Keratinocyte (primary cell): ENCODE measurements at places on chromosomes 5 and 9. TPM values are rescaled to one million over a fixed set of nuclear protein-coding genes. Genes with fewer than 3 reads are reported as not detected.

RASGRF2 gene
- polyA plus RNA-seq: 0.03 to 0.07 TPM (median 0.05 TPM) in 3 replicates

SLC34A1 gene
- 0.02 to 0.07 TPM (median 0.06 TPM) in 3 replicates for polyA plus RNA-seq

OR2S2 gene
- not detected in 3 replicates for polyA plus RNA-seq

CATSPER3 gene
- 0.10 to 0.31 TPM (median 0.22 TPM) in 3 replicates for polyA plus RNA-seq

NRG2 gene
- 0.12 to 0.21 TPM (median 0.13 TPM) in 3 replicates for polyA plus RNA-seq

ADRB2 gene
- 29.4 to 39.7 TPM (median 36.3 TPM) in 3 replicates for polyA plus RNA-seq

TTF1 gene
- polyA plus RNA-seq: 5.3 to 7.5 TPM (median 7.2 TPM) in 3 replicates

ADGRD2 gene
- 0.04 TPM in 1 of 3 replicates, not detected in the others for polyA plus RNA-seq

RMRP gene
- polyA plus RNA-seq: 21.6 to 91.8 TPM (median 40.5 TPM) in 3 replicates

CNTNAP3B gene
- polyA plus RNA-seq: 2.5 to 6.8 TPM (median 6.2 TPM) in 3 replicates

IFNA2 gene
- not detected in 3 replicates for polyA plus RNA-seq

PCDHA11 gene
- polyA plus RNA-seq: 0.12 to 0.28 TPM in 2 of 3 replicates, not detected in the other

FAXDC2 gene
- polyA plus RNA-seq: 4.6 to 11.0 TPM (median 7.1 TPM) in 3 replicates

ATG12 gene
- 43.9 to 90.7 TPM (median 60.7 TPM) in 3 replicates for polyA plus RNA-seq

GZMA gene
- not detected in 3 replicates for polyA plus RNA-seq

LHX3 gene
- not detected in 3 replicates for polyA plus RNA-seq

NDST1 gene
- 24.9 to 43.5 TPM (median 36.2 TPM) in 3 replicates for polyA plus RNA-seq

GABRB2 gene
- not detected in 3 replicates for polyA plus RNA-seq

REEP2 gene
- 0.19 to 0.41 TPM (median 0.35 TPM) in 3 replicates for polyA plus RNA-seq

FOXI1 gene
- polyA plus RNA-seq: 0.03 TPM in 1 of 3 replicates, not detected in the others

IL5 gene
- not detected in 3 replicates for polyA plus RNA-seq

TXNDC8 gene
- polyA plus RNA-seq: not detected in 3 replicates

EXOSC3 gene
- polyA plus RNA-seq: 24.8 to 48.8 TPM (median 37.1 TPM) in 3 replicates

PCAT7 gene
- polyA plus RNA-seq: not detected in 3 replicates

PCDHB10 gene
- 0.04 to 0.07 TPM (median 0.05 TPM) in 3 replicates for polyA plus RNA-seq

TPPP gene
- 0.88 to 2.5 TPM (median 1.1 TPM) in 3 replicates for polyA plus RNA-seq

MAMDC2 gene
- 1.3 to 8.2 TPM (median 4.2 TPM) in 3 replicates for polyA plus RNA-seq

CCL27 gene
- 0.46 to 1.1 TPM (median 1.1 TPM) in 3 replicates for polyA plus RNA-seq

KLHL3 gene
- 1.5 to 3.3 TPM (median 2.5 TPM) in 3 replicates for polyA plus RNA-seq

PAEP gene
- not detected in 3 replicates for polyA plus RNA-seq

WWC1 gene
- 18.3 to 22.6 TPM (median 19.8 TPM) in 3 replicates for polyA plus RNA-seq

NELFB gene
- 25.1 to 40.2 TPM (median 35.0 TPM) in 3 replicates for polyA plus RNA-seq

EPB41L4B gene
- 7.3 to 13.7 TPM (median 12.8 TPM) in 3 replicates for polyA plus RNA-seq

PRLR gene
- polyA plus RNA-seq: 0.04 to 0.10 TPM in 2 of 3 replicates, not detected in the other

ARL15 gene
- 17.1 to 24.7 TPM (median 19.7 TPM) in 3 replicates for polyA plus RNA-seq

ENTPD8 gene
- polyA plus RNA-seq: not detected in 3 replicates

NMUR2 gene
- polyA plus RNA-seq: 0.05 TPM in 1 of 3 replicates, not detected in the others

CARTPT gene
- polyA plus RNA-seq: not detected in 3 replicates

IRX2 gene
- polyA plus RNA-seq: 13.8 to 27.1 TPM (median 23.7 TPM) in 3 replicates

ALDH1A1 gene
- 0.08 to 0.32 TPM in 2 of 3 replicates, not detected in the other for polyA plus RNA-seq

SPAAR gene
- not detected in 3 replicates for polyA plus RNA-seq

SPINK7 gene
- polyA plus RNA-seq: 0.87 to 19.5 TPM (median 0.93 TPM) in 3 replicates

TRIM7 gene
- 21.7 to 27.6 TPM (median 22.4 TPM) in 3 replicates for polyA plus RNA-seq
